ENCODE measurements at places on chromosomes 2 and 18.

GRCh38 chr2:33655626-33656320 lies 56.7 kb upstream of the FAM98A start:
- DNase-seq, result no peak

GRCh38 chr2:172342611-172343010 lies 84.8 kb upstream of the ITGA6 start:
- DNase-seq, result no peak

DNA sequence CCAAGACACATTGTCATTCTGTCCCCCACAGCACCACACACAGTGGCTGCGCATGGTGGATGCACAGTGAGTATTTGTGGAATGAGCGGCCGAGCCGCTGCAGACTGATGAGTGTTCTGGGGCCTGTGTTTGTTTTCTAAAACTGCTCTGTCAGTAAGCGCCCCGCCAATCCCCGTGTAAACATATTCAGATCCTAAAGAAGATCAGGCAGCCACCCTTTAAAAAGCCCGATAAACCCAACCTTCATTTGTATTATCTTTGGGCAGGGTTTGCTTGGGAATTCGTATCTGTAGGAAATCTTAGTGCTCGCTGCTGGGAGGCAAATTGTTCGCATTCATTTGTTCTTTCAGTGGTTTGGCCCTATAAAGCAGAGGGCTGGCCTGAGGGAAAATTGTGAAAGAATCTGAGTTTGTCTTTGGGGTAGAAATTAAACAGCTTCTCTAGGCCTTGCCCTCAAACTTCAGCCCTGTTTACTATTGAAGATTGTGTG lies 68.6 kb downstream of the TGOLN2 start:
- no peak for DNase-seq

DNA sequence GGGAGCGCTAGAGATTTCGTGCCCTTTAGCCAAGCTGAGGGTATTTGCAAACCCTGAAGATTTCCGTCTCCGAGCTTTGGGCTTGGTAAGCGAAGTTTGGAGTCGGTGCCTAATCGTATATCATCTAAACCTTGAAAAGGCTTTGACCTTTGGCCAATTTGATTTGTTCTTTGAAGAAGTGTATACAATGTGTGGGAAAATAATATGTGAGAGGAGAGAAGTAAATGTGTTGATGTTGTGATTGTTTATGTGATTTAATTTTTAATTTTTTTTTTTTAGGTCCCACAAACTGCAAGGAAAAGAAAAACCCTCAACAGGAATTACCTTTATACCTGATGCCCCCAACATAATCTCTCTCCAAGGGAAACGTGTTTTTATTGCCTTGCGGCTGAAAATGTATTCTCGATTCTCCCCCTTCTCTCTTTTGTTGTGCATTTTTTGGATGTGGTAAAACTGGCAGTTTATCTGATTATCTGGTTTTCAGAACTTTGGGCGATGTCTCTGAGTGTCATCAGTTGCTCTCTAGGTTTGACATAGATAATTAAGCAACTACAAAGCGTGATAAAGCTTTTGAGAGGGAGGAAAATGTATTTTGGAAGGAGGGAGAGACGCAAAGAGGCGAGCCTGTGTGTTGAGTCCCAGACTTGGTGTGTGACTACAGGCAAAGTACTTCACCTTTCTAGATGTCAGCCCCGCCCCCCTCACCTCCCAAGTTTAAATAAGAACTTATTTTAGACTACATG lies 912 bp upstream of the FBXO11 start:
- DNase-seq, result peak; percentile 20

- no peak for DNase-seq
These were observed 216.4 kb downstream of the LPIN1 start for GRCh38 chr2:11962707-11963328.

GRCh38 chr2:191012845-191013681 lies 908 bp downstream of the STAT1 start:
- no peak for DNase-seq

DNA sequence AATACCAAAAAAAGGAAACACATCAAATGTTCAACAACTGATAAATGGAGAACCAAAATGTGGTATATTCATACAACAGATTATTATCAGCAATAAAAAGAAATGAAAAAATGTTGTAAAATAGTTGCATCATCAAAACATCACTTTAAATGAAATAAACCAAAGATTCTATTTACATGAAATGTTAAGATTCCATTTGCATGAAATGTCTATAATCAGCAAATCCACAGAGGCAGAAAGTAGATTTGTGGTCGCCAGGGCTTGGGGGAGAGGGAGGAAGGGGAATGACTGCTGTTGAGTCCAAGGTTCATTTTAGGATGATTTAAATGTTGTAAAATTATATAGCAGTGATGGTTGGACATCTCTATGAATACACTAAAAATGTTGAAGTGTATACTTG lies 181.9 kb downstream of the RTP5 start:
- DNase-seq, result no peak

- no peak for DNase-seq
These were observed 46.0 kb downstream of the CYP27C1 start for GRCh38 chr2:127174136-127174535.

Measured in activated gamma-delta T cell treated with Interleukin-2 at 50 U/mL for 16 hours (primary cell).